ENCODE measurements at places on chromosomes 1 and 21. TPM values are rescaled to one million over a fixed set of nuclear protein-coding genes. Genes with fewer than 3 reads are reported as not detected.

The RGS2 gene
- polyA plus RNA-seq = 36.1 TPM

The SLC30A10 gene
- 0.14 TPM for polyA plus RNA-seq

The PTPN7 gene
- 2.1 TPM for polyA plus RNA-seq

The TDRD5 gene
- 4.5 TPM for polyA plus RNA-seq

The PKP1 gene
- polyA plus RNA-seq = 0.06 TPM
